Effector memory CD8-positive, alpha-beta T cell (primary cell): ENCODE measurements at places on chromosomes 7 and 10.
A peak's percentile ranks its signal among the peaks of the same experiment; 100 is the strongest.

DNA sequence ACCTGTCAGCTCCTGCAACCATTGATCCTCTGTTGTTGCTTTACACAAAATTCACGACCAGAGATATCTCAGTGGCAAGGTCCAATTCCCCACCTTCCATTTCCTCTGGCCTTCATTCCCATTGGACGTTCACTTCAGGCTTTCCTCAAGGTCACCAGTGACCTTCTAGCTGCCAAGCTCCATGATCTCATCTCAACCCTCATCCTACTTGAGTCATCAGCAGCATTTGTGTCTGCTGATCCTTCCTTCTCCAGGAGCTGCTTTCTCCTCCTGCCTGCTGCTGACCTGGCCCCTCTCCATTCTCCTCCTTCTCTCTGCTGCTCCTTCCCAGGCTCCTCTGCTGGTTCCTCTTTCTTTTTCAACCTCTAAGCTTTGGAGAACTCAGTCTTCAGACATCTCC, 66.2 kb upstream of the C10orf90 start:
- DNase-seq, result no peak

DNA sequence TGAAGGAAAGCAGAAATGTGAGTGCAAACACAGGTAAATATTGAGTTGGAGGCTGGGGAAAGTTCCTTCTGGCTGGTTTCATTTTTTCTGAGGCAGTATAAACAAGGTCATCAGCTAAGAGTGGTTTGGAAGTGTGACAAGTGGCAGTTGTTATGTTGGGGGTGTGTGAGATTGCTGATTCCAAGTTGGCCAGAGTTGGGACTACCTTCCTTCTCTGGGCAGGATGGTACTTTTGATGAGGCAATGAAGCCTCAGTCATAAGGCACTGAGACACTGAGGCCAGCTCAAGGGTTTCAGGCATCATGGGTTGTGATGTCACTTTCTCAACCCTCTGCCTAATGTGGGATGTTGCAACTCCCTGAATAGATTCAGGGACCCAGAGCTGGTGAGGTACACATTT, 8.2 kb upstream of the PTTG1IP2 start:
- no peak for DNase-seq

DNA sequence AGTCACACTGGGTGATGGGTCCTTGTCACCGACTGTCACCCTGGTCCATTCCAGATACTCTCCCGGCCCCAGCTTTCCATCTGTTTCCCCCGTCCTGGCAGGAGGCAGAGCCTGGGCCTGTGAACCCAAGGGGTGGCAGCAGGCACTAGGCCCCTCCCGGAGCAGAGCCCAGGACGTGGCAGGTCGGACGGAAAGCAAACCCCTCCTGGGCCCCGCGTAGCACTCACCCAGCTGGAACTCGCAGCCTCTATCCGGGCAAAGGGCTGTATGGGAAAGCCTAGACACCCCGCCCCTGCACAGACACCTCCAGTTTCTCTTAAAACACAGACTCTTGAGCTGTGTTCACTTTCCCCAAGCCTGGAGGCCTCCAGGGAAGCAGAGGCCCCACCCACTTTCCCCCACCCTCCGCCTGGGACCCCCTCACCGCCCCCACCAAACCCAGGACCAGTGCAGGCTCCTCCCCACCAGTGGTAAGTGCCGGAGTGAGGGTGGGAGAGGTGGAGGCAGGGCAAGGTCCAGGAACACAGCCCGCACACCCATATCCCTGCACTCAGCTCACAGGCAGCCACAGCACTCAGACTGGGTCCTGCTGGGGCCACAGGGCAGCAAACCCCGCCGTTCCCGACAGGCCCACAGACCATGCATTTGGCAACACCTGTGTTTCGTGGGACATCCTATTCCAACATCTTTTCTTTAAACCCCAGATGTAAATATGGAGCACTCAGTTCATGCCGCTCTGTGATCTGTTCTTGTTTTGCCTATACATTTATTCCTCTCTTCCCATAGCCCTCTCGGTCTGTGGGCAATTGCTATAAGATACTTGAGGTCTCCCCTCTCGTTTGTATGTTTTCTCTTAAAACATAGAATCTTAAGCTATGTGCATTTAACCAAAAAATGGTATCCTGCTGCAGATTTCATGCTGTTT, 98.2 kb upstream of the PDGFA start:
- peak; percentile 21 for DNase-seq

DNA sequence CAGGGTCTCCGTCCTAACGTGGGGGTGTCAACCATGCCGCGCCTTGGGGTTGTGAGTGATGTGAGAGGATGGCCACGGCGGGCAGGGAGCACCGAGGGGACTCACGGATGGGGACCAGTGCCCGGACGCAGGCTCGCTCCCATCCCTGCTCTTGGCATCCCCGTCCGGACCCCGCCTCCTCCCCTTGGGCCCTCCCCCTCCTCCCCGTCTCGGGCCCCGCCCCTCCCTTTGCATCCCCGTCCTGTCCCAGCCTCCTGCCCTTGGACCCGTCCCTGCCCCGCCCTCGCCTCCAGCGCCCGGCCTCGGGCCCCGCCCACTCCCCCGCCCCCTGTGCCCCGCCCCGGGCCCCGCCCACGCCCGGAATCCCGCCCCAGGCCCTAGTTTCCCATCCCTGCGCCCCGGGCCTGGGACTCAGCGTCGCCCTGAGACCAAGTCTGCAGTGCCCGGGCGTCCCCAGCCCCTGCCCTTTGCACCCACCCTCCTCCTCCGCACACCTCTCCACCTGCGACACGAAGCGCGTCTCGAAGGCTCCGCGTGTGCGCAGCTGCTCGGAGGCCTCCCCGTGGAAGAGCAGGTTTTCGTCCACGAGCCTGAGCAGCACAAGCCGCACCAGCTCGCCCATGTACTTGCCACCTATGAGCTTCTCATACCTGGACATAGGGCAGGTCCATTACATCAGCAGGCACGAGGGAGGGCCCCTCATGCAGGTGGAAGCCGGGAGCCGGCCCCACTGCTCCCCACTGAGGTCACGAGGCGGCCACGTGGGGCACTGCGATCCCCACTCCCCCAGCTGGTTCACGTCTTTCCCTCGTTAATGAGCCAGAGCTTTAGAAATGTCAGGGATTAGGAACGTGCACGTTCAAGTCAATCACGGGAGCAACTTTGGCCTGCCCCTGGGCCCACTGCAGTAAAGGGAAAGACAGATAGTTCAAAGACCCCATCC, 5.1 kb upstream of the MYL7 start:
- peak; percentile 21 for DNase-seq

GRCh38 chr10:51521605-51522004, 177.8 kb downstream of the CSTF2T start:
- no peak for DNase-seq

- DNase-seq, result no peak
Observed at GRCh38 chr10:130337696-130338635, 201.8 kb downstream of the GLRX3 start.

GRCh38 chr10:17085011-17085725, 44.4 kb downstream of the CUBN start:
- DNase-seq, result no peak
